ENCODE measurements at places on chromosomes 1 and 21.

DNA sequence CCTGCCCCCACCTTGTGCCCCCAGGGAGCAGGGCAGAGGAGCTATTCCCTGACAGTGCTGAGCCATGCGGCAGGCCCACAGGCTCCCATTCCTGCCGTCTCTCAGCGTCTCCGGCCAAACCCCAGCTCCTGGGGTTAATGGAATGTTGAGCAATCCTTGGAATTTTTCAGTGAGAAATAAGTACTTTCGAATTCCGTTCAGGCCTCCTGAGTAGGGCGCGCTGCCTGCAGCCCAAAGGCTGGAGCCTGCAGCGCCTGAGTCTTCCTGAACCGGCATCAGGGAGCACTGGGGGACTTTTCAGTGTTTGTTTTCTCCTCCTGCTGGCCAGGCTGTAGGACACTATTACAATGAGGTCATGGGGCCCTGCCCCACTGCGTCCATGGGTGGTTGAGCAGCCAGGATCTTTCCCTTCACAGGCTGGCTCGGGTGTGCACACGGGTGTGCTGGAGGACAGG is 33.3 kb upstream of the CSF1 start:
- peak; percentile 87 for DNase-seq

- no peak for DNase-seq
Measured at GRCh38 chr1:204870160-204870912, at the start of gene NFASC. TSS of gene NFASC (plus strand) at chr1:204870862. CDS start at chr1:204944316, 73,454 bp downstream.

DNA sequence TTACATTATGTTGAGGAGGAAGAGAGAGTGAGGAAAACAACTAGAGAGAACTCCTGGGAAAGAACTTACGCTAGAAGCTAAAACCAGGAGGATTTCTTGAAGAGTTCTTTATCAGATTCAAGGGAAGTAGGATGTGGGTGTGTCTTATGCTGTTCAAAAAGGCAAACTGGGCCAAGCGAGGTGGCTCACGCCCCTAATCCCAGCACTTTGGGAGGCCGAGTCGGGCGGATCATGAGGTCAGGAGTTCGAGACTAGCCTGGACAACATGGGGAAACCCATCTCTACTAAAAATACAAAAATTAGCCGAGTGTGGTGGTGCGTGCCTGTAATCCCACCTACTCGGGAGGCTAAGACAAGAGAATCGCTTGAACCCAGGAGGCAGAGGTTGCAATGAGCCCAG is 23.1 kb downstream of the SMG7 start:
- no peak for DNase-seq

- DNase-seq = peak; percentile 65
Measured at GRCh38 chr1:116574581-116575291, 3.9 kb upstream of the CD58 start.

DNA sequence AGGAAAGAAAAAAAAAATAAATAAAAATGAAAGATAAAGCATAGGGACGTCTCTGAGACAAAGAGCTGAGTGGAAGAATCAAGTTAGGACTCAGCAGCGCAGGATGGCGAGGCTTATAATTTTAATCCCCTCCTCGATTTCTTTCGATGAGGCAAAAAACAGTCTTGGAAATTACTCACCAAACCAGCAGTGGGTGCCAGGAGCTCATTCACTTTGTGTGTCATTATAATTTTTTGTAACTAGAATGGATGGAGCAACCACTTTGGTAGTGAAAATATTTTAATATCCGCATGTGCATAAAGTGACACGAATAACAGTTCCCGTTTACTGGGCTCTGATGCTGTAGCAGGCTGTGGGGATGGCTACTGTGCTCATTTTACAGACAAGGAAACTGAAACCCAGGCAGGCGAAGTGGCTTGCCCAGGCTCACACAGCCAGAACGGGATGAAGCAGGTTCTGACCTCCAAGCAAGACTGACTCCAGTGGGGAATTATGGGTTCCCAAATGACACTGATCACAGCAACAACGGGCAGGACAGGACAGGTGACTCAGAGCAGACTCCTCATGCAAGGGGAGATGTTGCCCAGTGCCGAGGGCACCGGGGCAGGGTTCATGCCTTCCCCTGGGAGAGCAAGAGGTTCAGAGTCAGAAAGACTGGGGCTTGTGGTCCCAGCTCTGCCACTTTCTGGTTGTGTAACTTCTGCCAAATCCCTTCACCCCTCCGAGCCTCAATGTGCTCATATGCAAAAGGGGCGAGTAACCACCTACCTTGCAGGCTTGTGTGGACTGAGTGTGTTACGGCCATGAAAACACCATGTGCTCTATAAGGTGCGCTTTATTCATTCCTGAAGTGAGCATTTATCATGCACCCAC is 63.6 kb downstream of the RUNX3 start:
- no peak for DNase-seq

GRCh38 chr1:89923517-89923916 is 71.4 kb upstream of the ZNF326 start:
- no peak for DNase-seq

DNA sequence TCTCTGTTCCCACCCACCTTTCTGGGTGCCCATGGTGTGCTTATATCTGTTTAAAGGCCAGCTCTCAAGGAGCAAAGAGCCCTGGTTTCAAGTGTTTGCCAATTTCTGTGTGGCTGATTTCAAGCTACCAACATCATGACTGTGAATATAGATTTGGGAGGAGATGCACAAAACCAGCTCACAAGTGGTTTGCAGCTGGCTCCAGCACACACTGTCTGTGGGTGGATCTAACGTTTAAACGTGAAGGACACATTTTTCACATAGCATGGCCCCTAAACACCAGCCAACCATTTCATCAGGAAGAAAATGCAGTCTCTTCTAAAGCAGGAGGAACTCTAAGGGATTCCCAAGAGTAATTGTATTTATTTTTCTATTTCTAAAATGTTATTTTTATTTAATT is 65.2 kb downstream of the FCRL5 start:
- no peak for DNase-seq

DNA sequence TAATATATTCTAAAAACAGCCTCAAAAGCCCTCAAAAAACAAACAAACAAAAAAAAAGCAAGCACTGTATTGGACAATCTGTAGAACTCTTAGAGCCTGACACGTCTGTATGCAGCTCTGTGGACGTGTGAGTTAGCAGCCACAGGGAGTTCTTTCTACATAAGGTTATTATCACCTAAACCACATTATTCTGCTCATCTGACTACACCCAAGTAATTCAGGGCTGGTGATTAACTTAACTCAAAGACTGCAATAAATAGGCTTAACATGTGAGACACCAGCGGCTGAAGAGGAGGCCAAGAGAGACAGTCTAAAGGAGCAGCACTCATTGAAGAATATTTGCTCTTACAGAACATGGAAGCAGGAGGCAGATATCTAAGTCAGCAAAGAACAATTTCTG is 316.0 kb downstream of the VAV3 start:
- no peak for DNase-seq

- DNase-seq = peak; percentile 61
Measured at GRCh38 chr1:203625628-203626019, 1.0 kb upstream of the ATP2B4 start.

- DNase-seq = no peak
Measured at GRCh38 chr1:54607821-54608565, 15.3 kb downstream of the FAM151A start.

GRCh38 chr1:174815036-174815435 is 184.7 kb upstream of the CACYBP start:
- DNase-seq = peak; percentile 60

DNA sequence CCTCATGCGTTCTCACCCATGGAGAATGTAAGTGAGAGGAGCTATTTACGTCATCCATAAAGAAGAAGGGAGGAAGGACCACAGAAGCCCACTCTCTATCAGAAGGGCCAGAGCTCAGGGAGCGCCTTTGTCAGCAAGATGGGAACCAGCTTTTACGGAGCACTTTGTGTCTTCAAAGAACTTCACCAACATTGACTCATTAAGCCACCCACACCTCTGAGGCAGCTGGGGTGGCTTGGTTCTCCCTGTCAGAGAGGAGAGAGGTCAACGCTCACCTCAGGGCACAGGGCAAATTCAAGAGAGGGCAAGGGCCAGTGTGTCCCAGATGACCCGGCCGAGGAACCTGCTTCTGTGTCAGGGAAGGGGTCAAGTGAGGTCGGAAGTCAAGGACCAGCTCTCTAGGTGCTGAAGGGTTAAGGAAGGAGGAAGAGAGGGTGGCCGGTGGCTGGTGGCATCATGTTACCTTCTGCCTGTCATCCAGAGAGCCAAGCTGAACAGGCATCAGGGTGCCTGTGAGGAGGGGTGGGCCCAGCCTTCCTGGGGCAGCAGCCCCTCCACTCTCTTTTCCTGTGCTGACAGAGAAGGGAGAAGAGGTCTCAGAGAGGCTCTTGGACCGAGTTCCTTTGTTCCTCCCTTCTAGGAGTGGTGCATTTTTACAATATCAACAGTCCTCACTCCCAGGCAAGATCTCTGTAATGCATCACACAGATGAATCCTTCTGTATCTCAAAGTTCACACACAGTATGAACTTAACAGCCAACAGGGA is 109.0 kb downstream of the ETS2 start:
- DNase-seq = no peak

GRCh38 chr1:69911301-69911801 is 294.0 kb downstream of the LRRC40 start:
- DNase-seq = no peak

- DNase-seq = no peak
Measured at GRCh38 chr1:12049616-12050015, 13.5 kb upstream of the TNFRSF8 start.

DNA sequence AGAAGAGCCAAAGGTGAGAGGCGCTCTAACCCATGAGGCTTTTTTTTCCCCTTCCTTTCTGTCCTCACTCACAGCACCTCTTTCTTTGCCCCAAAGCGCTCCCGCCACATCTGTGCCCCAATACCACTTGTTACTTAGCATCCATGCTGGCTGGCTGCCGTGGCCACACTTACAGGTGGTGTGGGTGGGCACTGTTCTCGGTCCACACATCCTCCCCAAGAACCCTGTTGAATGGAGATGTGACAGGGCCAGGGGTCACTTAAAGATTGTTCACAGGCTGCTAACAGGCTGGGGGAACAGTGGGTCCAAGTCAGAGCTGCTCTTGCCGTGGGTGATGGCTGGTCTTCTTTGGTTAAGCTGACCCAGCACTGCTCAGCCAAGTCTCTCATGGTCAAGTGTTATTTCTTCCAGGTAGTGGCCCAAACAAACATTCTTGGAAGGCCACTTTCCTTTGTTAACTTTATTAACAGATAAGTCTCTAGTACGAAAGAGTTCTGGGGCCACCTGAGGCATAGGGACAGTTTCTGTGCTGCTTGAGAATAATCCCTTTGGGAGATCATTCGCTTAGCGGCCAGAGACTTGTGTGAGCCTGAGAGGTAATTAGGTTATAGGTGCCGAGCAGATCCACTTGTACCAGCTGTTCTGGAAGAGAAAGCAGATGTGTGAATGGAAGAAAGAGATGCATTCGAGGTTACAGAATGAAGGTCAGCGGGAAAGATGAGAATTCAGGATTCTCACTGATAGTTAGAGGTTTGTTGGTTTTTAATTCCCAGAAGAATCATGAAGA is 62.6 kb upstream of the IRF2BP2 start:
- no peak for DNase-seq

DNA sequence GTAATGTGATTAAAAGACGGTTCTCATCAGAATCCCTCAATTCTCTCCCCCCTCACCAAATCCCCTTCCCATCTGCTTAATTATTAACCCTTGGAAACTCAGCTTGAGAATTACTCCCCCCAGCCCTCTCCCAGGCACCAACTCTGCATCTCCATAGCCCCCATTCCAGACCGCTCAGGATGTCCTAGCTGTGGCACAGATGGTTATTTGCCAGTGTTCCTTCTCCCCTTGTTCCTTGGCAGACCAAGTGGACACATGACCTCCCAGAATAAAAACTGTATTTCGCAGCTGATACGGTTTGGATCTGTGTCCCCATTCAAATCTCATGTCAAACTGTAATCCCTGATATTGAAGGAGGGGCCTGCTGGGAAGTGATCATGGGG is 14.6 kb downstream of the HENMT1 start:
- DNase-seq = no peak

DNA sequence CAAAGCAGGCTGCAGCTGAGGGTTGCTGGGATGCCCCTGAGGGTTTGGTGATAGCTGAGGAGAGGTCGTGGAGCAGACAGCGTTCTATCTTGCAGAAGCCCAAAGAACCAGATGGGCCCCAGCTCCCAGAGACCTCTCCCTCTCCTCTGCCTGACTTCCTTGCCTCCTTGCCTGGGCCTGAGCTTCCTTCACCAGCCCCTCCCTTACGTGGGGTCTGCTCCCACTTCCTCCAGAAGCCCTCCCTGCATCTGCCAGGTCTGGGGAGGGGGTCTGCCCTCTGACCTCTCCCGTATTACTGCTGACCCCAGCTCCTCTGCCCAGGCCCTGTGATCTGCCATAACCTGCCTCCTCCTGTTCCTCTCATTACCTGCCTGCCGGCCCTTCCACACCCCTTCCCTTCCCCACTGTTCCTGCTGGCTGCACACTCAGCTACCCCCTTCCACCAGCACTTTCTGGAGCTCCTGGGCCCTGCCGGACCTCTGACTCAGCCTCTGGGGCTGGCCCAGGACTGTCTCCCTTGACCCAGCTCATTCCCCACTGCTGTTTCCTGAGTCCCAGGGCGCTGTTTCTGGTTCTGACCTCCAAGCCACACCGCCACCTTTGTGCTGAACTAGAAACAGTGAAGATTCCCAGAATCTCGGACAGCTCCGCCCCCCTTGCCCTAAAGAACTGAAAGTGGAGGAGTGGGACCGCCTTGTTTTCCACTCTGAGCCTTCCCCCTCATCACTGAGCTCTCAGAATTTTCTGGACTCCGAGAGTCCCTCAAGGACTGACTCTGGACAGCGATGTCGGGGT is 237.7 kb upstream of the C1orf174 start:
- DNase-seq = no peak

- DNase-seq = no peak
Measured at GRCh38 chr21:25563361-25564116, 43.7 kb downstream of the MRPL39 start.

DNA sequence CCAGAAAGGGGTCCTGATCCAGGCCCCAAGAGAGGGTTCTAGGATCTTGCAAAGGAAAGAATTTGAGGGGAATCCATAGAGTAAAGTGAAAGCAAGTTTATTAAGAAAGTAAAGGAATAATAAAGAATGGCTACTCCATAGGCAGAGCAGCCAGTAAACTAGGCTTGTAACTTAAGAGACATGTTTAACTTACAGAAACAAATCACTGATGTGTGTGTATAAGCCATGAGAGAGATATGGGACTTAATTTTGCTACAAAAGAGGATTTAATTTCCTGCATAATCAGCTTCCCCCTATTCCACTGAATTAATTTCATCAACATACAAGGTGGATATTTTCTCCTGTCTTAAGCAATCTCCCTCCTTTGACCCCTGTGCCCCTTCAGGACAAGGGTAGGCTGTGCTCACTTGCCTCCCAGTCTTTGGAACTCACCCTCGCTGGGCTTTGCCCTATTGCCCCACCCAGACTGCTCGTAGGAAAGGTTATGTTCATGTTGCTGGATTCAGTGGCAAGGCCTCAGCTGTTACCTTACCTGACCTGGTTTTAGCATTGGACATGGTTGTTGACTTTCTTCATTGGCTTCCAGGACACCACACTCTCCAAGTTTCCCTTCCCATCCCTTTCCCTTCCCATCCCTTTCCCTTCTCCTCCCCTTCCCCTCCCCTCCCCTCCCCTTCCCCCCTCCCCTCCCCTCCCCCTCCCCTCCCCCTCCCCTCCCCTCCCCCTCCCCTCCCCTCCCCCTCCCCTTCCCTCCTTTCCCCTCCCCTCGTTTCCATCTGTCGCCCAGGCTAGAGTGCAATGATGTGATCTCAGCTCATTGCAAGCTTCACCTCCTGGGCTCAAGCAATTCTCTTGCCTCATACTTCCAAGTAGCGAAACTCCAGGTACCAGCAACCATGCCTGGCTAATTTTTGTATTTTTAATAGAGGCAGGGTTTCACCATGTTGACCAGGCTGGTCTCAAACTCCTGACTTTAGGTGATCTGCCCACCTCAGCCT is 44.6 kb downstream of the TBCE start:
- DNase-seq = no peak

All from ACHN (cell line).